ENCODE measurements at places on chromosomes 6 and 20.

DNA sequence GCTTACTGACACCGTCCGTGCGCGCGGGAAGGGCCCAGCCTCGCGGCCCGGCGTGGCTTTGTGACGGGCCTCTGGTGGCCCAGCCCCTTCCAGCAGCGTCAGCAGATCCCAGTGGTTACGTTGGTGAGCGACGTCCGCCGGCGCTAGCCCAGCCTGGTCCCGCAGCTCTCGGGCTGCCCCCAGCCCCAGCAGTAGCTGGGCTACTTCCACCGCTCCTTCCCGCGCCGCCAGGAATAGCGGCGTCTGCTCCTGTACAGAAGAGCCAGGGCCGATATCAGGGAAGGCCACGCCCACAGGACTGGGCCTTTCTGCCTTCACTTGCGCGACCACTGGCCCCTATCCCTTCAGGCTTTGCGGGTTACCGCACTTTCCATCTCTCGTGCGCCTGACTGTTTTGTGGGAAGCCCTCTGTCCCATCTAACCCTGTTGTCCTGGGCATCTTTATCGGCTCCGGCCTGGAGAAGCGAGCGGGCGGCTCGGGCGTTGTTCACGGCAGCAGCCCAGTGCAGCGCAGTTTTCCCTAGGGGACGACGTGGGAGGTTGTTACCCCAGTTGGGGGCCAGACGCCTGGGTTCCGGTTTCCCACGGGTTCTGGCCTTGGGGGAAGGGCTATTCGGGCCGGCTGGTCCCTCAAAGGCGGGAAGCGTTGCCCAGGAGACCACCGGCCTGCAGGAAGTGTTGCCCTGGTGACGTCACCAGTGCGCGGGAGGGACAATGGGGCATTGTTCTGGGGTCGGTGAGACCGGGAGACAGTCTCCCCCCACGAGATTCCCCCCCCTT is 3.6 kb upstream of the GPSM3 start:
- peak; percentile 70 for DNase-seq

- DNase-seq: no peak
Observed at GRCh38 chr6:4378319-4378996, 243.1 kb upstream of the ECI2 start.

DNA sequence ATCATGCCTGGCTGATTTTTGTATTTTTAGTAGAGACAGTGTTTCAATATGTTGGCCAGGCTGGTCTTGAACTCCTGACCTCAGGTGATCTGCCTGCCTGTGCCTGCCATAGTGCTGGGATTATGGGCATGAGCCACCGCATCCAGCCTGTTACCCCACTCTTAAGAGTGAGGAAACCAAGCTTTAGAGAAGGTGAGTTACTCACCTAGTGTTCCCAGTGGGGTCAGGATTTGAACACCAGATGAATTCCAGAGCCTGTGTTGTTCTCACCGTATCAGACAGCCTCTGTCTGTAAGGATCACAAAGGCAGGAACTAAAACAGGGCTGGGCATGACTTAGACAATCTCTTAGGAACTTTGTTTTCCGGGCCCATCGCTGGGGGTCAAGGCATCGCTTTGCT is 9.4 kb upstream of the FANCE start:
- no peak for DNase-seq

DNA sequence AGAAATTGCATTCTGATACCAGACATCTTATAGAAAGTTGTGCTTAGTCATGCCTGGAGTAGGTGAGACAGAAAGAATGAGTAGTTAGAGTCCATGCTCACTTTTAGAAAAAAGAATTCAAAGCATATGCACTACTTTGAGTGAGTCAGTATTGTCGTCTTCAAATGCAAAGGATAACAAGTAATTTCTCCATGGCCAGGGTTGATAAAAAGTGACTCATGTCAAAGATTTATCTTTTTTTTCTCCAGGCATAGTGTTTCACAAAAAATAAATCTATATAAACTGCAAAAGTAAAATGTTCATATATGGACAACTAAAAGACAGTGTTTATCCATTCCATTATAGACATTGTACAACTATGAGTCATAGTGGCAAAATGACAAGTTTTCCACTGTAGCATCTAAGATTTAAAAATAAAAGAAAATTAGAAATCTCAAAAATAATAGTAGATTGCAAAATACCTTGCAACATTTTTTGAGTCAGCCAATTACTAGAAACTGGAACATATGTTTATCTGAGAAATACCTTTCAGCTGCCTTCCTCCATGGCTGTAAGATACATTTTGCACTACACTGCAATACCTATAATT is 329.6 kb downstream of the GRIK2 start:
- no peak for DNase-seq

GRCh38 chr6:168015482-168016175 is 18.2 kb downstream of the KIF25 start:
- no peak for DNase-seq

DNA sequence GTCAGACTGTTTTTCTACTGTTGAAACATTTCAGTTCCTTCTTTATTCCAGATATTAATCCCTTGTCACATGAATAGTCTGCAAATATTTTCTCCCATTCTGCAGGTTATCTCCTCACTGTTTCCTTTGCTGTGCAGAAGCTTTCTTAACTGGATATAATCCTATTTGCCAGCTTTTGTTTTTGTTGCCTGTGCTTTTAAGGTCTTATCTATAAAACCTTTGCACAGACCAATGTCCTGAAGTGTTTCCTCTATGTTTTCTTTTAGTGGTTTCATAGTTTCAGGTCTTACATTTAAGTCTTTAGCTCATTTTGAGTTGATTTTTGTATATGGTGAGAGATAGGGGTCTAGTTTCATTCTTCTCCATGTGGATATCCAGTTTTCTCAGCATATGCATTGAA is 19.2 kb downstream of the NCOA6 start:
- DNase-seq: no peak

DNA sequence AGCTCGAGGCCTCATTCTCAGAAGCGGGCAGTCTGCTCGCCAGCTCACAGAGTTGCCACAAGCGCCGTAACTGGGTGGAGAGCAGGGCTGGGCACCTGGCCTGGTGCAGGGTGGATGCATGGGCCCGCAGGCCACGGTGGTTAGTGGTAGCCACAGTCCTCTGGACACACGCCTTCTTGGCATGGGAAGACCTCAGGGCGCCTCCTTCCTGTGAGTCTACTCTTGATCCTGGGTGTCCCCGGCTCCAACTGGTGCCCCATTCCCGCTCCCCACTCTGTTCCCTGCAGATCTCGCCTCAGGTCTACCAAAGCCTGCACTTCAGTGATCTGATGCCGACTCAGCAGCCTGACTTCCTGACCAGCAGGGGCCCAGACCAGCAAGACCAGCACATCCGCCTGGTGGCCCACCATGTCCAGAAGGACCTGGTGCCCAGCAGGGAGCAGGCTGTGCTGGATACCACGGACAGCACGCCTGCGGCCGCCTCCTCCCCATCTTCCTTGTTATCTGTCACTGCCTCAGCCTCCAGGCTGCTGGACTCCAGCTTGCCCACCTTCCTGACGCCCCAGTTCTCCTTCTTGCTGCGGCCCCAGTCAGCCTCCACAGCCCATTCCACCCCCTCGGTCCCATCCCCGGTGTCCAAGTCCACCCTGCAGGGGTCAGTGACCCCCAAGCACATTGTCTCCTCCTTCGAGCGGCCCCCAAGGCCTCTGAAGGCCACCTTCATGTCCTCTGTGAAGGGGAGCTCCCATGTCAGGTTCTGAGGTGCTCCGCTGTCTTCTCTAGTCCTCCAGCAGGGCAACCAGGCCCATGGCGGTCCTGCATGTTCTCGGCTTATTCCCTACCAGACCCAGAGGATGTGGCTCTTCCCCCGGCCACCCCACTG is 43.1 kb downstream of the SUN5 start:
- no peak for DNase-seq

DNA sequence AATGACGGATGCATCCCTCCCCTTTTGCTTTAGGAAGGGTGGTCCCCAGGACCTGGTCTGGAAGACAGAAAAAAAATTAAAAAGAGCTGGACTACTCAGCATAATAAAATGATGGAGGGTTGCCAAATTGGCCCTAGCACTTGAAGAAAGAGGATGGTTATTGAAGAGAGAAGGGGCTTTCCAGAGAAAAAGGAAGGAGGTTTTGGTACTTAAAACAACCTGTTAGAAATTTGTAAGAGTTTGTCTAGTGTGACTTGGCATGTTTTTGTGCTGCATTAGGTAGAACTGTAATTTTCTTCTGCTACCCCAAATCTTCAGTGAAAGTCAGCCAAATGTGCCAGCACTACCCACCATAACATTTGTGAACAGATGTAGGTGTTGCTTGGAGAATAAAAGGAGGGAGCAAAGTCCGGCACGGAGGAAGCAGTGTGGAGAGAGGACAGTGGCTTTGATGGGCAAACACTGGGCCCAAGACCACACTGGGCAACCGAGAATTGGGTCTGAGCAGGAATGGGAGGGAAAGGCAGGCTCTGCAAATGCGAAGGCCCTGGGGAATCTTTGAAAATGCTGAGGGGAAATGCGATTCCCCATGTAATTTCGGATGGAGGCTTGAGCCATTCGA is 160.9 kb downstream of the QRSL1 start:
- DNase-seq: no peak

GRCh38 chr20:34164381-34164984 is 52.4 kb upstream of the EIF2S2 start:
- DNase-seq: no peak

DNA sequence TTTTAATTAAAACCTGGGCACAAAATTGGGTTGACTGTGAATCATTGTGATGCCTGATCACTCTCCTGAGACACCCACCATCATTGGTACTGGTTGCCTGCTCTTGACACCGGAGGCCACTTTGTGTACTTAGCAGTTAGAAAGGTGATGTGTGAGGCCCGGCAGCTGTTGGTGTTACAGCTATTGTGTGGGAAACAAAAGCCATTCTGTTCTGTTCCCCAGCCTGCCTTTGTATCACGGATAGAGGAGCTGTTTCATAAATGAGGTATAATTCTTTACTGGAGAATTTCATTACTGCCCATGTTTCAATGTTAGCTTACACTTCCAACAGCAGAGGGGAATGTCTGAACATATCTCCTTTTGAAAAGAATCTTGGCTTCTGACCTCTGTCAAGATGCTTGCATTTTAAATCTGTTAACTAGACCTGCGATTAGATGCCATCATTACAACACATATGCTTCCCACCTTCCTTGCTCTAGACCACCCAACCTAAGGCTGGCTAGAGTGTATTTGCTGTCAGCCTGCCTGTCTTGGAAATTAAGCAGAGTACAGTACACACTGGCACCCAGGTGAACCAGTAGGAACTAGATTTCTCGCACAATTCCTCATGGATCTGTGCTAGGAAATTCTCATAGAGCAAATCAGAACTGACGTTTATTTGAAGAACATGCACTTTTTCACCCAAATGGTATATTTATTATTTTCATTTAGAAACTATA is 142.4 kb upstream of the INSM1 start:
- no peak for DNase-seq

GRCh38 chr20:20096421-20096820 is 44.1 kb downstream of the CFAP61 start:
- DNase-seq: no peak

DNA sequence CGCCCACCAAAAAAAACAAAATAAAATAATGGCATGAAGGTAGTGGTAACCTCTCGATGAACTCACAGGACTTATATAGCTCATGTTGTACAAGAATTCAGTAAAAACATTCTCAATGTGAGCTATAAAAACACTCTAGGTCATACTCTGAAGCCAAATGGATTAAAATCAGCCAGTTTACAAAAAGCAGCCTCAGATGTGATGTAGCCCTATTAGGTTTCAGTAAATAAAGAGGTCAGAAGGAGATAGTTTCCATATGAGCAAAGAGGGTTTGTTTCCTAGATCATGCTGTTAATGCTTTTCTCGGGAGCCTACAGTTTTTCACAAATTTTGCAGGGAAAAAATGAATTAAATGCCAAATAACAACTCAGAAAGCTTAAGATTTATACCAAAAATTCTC is 319.5 kb upstream of the HSF2 start:
- no peak for DNase-seq

DNA sequence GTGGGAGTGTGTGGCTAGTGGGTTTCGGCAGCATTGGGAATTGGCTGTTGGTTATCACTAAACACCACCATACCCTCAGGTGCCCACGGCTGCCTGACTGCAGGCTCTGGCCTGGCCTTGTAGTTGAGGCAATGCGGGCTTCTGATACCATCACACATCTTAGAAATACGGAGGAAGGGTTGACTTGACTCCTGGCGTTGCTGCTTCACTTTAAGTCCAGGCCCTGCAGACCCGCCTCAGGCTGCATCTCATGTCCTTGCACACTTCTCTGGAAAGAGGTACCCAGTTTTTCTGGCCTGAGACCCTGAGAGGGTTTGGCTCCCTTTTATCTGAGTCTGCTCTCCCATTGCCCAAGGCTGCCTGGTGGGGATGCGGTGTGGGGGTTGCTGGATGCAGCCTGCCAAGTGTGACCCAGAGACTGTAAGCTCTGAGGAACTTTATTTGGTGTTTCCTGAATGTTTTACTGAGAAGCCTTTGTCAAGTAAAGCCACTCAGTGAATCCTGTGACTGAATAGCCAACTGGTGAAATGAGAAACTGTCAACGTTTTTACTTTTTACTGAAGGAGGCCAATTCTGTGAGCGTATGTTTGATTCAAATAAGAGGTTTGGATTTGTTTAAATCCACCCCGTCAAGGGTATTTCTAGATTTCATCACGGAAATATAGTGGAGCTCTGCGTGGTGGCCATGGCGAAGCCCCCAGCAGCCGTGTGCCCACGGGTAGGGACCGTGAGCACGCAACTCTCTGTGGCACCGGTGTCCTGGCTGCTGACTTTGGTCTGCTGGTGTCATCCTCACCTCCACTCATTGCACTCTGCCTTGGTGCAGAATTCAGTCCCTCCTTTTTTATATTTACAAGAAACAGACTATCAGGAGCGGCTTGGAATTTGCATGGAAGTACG is 160.1 kb downstream of the DTNBP1 start:
- DNase-seq: no peak

DNA sequence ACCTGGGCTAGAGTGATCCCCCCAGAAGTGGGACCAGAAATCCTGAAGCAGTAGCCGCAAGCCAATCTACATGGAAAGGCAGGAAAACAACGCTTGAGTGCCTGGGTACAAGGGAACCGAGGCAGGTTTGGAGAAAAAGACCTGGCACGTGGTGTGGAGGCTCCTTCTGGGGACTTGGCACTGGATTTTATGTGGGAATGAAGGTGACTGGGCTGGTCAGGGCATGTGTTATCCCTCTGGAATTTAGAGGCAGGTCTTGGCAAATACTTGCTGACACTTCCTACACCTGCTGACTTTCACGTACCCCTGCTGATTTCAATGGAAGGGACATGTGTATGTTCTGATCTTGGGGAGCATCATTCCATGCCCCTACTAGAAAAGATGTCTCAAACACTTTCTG is 25.0 kb upstream of the FAM217A start:
- no peak for DNase-seq

GRCh38 chr6:36677753-36678487 is 594 bp upstream of the CDKN1A start:
- no peak for DNase-seq

GRCh38 chr20:53735536-53736050 is 142.0 kb upstream of the ZNF217 start:
- DNase-seq: peak; percentile 29

DNA sequence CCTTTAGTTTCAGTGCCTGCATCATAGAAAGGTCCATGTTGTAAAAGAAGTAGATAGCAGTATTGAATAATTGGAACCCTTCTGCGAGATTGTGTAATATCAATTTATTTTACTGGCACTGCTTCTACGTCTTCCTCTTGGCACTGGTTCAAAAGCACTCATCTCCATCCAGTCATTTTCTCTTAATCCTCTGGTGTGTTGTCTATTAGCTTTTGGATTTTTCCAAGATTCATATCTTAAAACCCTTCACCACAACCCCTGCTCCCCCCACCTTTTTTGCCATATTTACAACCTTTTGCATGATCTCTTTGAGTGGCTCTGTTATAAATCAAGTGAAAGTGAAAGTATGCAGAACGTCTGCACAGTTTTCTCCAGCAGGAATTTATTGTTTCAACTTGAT is 76.6 kb upstream of the HSF2 start:
- peak; percentile 1 for DNase-seq

All from suppressor macrophage treated with lipopolysaccharide for 4 hours (primary cell).